ENCODE measurements at places on chromosomes 2 and 18.

DNA sequence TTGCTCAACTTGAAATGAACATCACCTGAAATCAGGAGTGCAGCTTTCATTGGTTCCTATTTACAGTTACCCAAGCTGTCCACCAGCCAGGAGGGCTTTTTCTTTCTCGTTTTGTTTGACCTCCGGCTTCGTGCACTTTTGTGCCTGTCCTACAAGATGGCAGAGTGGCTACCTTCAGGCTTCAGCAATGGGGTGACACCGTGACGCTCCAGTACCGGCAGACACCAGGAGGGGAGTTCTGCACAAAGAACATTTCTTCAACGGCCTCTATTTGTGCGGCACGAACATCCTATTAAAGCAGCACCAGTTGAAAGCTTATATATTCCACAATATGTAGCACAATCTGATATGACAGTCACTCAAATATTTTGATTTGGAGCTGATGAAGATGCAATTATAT lies 18.3 kb downstream of the RNASEH1 start:
- no peak for DNase-seq

DNA sequence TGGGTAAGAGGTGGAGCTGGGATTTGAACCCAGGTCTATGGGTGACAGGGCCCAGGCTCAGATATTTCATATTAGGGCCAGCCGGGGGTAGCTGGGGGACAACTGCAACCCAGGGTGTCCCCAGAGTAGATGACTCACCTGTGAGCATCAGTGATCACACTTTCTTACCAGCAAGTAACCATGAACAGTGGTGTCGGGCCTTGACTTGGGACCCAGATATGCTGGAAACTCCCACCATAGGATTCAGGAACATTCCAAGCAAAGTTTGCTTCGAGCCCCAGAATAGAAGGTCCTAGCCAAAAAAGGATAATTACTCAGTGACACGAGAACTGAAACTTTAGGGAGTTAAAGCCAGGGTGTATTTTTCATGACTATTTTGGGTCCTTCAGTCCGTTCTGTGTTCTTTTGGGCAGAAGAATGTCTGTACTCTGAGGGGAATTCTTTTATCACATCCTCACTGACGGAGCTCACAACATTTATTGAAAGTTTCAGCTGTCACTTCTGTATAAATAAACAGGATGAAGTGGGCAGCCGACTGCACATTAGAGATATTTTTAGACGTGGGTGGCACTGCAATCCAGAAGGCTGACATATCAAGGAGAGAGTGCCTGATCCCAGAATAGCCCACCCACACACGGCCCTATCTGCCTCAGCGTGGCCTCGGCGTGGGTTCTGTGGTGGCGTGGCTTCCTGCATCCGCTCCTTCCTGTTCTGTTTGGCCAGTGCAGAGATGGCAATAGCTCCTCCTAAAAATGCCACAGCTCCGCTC lies 45.6 kb downstream of the RAMP1 start:
- no peak for DNase-seq

- DNase-seq: no peak
These were observed 100.1 kb upstream of the KLF7 start for GRCh38 chr2:207265869-207266268.

- no peak for DNase-seq
These were observed 15.2 kb downstream of the SMYD1 start for GRCh38 chr2:88082781-88083180.

- no peak for DNase-seq
These were observed 166.4 kb upstream of the FANCL start for GRCh38 chr2:58407487-58407886.

- peak; percentile 49 for DNase-seq
These were observed 419.0 kb downstream of the NBAS start for GRCh38 chr2:15142069-15142689.

DNA sequence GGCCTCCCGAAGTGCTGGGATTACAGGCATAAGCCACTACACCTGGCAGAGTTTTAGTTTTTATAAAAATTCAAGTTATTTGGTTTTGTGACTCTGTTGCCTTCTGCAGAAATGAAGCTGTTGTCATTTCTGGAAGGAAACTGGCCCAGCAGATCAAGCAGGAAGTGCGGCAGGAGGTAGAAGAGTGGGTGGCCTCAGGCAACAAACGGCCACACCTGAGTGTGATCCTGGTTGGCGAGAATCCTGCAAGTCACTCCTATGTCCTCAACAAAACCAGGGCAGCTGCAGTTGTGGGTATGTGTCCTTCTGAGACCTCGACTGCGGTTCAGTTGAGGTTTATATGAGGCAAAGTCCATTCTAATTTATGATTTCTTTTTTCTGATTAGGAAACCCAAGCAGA lies 7.2 kb downstream of the MTHFD2 start:
- DNase-seq: no peak

GRCh38 chr18:37481072-37481471 lies 84.5 kb downstream of the CELF4 start:
- DNase-seq: no peak

DNA sequence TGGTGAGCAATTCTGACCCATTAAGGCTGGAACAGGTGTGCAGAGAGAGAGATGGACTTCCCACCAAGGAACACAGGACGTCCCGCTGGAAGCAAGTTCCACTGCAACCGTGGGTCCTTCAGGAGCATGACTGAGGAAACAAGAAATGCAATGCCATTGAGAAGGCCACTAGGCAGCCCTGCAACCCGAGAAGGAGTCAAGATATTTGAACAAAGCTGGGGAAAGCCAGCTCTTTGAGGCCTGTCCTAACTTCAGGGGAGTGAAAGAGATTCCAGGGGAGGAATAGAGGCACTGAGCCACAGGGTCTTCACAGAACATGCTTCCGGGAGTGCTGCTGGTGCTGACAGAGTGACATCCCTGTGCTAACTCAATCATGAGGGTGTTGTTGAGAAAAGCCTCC lies 153.8 kb upstream of the ZNF236 start:
- DNase-seq: no peak

GRCh38 chr2:24917086-24917485 lies 3.0 kb downstream of the ADCY3 start:
- no peak for DNase-seq

DNA sequence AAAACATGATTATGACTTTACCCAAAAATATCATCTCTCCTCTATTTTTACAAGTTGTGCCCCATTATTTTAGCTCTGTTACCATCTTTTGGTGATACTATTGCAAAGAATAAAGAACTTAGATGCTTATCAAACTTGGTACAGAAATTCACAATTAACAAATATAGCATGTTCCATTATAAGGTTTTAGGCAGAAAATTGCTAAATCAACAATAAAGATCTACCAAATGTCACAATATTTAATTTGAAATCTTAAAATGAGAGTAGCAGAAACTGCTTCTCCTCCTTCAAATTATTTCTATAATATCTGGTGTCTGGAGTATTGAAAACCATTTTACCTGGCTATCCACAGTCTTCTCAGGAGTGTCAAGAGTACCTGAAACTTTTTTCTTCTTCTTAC lies 8.7 kb downstream of the NIFK start:
- DNase-seq: no peak

DNA sequence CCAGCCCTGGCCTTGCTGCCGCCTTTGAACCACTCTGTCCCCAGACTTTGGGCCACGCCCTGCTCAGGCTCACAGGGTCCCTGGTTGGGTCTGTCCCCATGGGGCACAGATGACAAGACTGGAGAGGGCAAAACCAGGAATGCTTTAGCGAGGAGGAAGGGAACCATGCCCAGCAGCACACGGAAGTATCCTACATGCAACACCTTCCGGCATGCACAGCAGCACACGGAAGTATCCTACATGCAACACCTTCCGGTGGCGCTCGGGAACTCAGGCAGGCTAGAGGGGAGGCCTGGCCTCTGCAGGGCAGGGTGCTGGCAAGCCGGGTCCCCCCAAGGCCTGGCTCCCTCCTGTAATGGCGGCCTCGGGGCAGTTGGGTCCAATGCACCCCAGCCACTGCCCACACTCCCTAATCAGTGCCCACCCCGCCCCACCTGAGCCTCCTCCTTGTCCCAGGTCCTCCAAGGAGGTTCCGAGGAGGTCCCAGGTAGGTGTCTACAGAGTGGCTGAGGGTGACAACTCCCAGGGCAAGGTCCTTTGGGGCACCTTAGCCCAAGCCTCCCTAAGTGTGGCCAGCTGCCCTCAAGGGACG lies 33.6 kb upstream of the SNED1 start:
- no peak for DNase-seq

DNA sequence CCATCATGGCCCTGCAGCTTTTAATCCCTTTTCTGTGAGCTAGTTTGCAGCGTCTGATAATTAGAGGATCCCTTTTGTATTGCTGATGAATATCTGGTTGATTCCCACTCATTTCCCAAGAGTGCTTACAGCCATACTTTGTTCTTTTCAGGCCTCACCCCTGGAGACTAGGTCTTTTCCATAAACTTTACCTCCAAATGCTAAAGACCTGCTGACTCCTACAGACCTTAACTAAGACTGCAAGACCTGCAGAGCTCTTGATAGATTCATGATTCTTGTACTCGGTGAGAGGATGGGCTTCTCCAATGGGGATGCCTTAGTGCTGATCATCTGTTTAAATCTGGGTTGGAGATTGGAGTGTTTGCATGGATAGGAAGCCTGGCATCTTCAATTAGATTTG lies 33.1 kb upstream of the DYNAP start:
- DNase-seq: no peak
